ENCODE measurements at places on chromosomes 6 and 20. TPM values are rescaled to one million over a fixed set of nuclear protein-coding genes. Genes with fewer than 3 reads are reported as not detected.

PET117 gene
- 12.3 TPM for total RNA-seq

DNA sequence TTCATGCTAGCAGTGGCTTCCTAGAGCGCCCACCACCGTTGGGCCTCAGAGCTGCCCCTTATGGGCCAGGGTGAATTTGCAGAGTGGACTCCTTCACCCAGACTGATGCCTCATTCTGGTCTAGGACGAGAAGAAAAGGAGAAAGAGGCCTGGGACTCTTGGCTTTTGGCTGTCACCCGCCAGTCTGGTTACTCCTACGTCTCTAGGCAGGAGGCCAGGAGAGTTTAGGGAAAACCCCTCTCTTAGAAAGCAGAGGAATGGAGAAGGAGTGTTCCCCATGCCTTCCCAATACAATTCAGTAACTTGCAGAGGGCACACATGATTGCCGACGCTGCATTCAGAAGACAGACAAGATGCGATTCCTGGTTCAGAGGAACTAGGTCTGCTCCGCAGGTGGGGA, 70.1 kb downstream of the CDC5L start:
- no peak for DNase-seq

- DNase-seq: no peak
Observed at GRCh38 chr20:54086507-54087039, 16.2 kb upstream of the BCAS1 start.

- no peak for DNase-seq
Observed at GRCh38 chr6:106617302-106617701, 12.0 kb downstream of the RTN4IP1 start.

- no peak for DNase-seq
Observed at GRCh38 chr6:38805127-38805655, 90.1 kb downstream of the DNAH8 start.

DNA sequence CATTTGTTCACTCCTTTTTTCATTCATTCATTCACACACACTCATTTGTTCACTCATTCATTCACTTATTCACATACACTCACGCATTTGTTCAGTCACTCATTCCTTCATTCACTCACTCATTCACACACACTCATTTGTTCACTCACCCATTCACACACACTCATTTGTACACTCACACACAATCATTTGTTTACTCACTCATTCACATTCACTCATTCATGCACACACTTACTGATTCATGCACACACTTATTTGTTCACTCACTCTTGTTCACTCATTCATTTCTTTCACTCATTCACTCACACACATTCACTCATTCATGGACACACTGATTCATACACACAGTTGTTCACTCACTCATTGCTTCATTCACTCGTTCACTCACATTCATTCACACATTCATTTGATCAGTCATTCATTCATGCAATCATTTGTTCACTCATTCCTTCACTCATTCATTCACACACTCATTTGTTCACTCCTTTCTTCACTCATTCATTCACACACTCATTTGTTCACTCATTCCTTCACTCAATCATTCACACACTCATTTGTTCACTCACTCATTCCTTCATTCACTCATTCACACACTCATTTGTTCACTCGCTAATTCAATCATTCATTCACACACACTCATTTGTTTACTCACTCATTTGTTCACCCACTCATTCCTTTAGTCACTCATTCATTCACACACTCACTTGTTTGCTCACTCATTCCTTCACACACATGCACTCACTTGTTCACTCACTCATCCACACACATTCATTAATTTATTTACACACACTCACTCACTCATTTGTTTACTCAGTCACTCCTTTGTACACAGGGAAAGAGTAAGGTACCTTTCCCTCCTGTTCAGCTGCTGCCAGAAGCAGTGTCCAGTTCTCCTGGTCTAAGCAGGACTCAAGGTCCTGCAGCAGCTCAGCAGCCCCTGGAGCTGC, 50.7 kb upstream of the BHLHE23 start:
- no peak for DNase-seq

- DNase-seq: no peak
Observed at GRCh38 chr6:169163411-169163901, 90.2 kb downstream of the THBS2 start.

CLPSL1 gene
- total RNA-seq: 1.3 TPM

GLP1R gene
- total RNA-seq: not detected

SASH1 gene
- 304 TPM for total RNA-seq

UBR2 gene
- 33.8 TPM for total RNA-seq
